ENCODE measurements at places on chromosomes 4 and X.

- DNase-seq: no peak
These were observed 10.8 kb downstream of the LRP2BP start for GRCh38 chr4:185384930-185385331.

GRCh38 chr4:183968931-183969330 lies 63.8 kb downstream of the STOX2 start:
- no peak for DNase-seq

GRCh38 chr4:150385606-150386005 lies 196.3 kb upstream of the MAB21L2 start:
- no peak for DNase-seq

GRCh38 chr4:158966091-158966490 lies 136.8 kb upstream of the RAPGEF2 start:
- DNase-seq: no peak

DNA sequence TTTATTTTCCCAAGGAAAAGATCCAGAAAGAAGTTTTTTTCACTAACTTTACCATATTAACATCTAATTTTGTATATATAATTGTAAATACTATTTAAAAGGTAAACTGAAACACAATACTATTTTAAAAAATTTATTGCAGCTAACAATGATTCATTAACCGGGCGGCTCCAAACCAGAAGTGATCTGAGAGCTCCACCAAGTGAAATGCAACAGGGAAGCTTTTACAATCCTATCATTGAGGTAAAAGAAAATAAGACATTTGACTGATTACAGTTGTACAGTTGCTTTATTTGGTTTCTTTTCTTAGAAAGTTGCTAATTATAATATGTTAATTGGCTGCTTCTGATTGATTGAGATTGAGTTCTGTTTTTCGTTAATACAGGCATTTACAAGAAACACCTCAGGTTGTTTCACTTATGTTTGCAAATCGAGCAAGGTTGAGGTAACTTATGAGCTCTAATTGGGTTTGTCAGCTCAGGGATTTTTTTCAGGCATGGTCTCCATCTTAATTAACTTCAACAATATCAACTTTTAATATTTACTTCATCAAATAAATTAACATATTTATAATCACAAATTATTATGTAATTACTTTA lies 220.2 kb upstream of the UGT8 start:
- DNase-seq: no peak

DNA sequence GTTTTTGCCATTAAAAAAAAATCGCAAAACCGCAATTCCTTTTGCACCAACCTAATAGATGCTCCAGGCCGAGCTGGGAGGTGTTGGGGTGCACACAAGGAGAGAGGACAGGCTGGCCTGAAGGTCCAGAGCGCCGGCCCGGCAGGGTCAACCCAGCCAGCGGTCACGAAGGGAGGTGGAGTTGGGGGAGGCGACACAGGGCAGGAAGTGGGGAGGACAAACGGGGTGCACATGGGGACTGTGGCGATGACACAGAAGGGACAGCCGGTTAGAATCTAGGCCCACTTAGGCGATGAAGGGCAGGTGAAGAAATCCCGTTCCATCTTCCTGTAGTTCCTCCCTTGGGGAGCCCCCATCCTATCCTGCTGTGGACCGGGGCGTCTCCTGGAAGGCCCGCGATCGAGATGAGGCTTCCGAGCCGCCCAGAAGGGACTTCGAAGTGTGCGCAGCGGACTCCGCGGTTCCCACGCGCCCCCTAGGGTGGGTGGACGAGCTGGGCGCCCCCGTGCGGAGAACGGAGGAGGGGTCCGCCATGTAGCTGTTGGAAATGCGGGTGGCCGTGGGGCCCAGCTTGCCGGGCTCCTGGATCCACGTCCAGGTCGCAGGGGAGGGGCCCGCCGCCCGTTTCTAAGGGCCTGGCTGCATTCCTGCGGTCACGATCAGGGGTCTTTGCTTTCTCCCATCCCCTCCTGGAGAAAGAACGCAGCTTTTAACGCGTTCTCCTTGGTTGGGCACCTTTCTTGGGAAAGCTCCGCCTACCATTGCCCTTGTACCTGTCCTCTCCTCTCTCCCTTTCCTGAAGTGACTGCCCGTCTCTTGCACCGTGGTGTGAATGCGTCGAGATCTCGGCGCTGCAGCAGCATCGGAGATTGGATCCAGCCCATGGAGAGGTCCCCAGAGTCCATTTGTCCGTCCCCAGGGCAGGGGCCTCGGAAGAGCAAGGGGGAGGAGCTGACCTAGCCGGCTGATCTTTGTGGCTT lies 17.0 kb upstream of the HPF1 start:
- peak; percentile 8 for DNase-seq

DNA sequence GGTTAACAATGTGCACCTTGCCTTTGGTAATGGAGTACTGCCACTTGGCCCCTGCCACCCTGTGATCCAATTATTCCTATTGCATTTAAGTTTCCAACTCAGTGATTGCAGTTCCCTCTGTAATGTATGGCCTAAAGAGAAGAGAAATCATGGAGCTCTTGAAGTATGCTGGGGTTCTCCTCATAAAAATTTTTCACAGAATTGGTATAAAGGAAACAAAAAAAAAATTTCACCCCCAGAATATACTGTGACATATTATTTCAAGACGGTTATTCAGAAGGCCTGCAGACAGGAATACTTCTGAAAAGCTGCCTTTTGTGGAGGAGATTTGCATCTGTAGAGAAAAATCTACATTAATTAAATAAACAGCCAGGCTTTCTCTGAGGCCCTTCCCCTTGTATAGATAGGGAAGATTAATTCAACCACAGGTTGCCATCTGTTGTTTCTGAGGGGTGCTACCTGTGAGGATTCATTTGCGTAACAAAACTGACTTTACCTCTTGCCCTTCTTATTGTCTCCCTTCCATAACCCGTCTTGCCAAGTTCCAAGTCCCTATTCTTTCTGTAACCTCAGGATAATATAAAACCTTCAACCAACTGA lies 94.8 kb upstream of the LANCL3 start:
- no peak for DNase-seq

GRCh38 chrX:46694549-46694948 lies 64.4 kb downstream of the SLC9A7 start:
- no peak for DNase-seq

DNA sequence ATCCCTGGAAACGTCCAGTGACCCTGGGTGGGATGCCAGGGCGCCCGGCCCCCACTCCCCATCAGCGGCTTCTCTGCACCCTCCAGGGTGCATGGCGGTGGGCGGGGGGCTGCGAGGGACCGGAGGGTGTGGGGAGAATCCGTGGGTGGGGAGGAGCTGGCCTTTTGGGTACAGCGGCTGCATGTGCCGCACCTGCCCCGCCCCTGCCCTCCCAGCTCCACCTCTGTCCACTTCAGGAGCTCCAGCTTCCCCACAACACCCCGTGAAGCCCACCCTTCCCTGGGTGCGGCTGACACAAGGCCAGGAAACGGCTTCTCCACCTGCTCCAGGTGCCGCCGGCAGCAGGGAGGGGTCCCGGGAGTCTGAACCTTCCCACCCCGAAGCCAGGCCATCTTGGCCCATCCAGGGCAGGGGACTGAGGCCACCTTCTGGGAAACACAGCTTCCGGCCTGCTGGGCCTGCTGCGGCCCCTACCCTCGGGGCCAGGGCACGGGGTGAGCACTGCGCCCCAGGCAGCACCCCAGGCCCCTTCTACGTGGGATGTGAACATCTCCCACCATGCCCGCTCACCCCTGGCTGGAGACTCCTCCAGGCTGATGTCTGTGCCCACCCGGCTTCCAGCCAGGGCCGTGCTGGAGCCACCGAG lies 34.6 kb downstream of the CPLX1 start:
- no peak for DNase-seq

DNA sequence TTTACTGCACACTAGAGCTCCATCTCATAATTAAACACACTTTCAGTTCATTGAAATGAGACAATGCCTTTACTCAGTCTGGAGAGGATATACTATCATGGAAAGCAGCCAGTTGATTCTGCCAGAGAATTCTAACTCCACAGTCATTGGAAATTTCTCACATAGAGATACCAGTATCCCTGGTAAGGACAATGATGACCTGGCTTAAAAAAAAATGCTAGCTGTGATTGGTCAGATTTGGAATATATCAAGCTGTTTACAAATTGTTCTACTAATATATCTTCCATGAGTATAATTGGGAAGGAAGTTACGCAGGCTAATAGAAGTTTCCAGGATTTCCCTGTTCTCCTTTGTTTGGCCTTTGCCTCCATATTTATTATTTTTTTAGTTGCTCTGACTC lies 34.5 kb upstream of the TLL1 start:
- DNase-seq: no peak
